ENCODE measurements at places on chromosomes 11 and 22.

GRCh38 chr11:118471030-118471429 lies 34.7 kb downstream of the KMT2A start:
- H3K4me1 ChIP-seq, result peaks cover 11% of the 10 kb centered on the region
- H3K4me3 ChIP-seq, result no peak overlapping the region
- peaks cover 24% of the 10 kb centered on the region for H3K36me3 ChIP-seq
- no peak overlapping the region for H3K27ac ChIP-seq
- H3K27me3 ChIP-seq, result no peaks in the 10 kb centered on the region

DNA sequence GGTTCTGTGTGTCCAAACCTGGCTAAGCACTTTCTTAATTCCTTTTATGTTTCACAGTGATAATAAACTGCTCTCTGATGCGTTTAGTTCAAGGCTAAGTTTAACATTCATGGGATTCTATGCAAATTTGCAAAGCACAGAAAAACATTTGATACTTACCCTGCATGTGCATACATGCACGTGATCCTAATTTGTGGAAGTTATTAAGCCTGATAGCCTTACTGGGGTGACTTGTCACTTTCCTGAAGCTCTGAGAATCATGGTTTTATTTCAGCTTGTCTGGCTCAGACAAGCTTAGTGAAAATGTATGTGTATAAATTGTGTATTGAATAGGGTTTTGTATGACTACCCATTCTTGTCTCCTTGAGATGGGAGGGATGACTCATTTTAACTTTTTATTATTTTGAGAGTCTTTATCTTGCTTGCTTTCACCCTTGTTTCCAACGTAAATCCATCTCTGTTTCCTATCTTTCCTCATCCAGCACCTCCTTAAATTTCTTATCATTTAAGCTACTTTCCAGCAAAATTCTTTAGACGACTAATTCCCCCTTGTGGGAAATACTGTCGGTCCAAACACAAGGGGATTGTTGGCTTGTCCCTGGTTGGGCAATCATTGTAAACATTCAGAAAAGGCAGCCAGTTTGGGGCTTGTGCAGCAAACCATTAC lies 167.1 kb downstream of the C11orf91 start:
- no peaks in the 10 kb centered on the region for H3K36me3 ChIP-seq
- H3K4me1 ChIP-seq, result peaks cover 3% of the 10 kb centered on the region
- no peak overlapping the region for H3K27ac ChIP-seq
- no peak for DNase-seq

- DNase-seq, result no peak
- peaks cover 3% of the 10 kb centered on the region for H3K4me1 ChIP-seq
- H3K27me3 ChIP-seq, result peaks cover 17% of the 10 kb centered on the region
- H3K36me3 ChIP-seq, result no peaks in the 10 kb centered on the region
Observed at GRCh38 chr11:65810046-65810868, 23.4 kb downstream of the OVOL1 start.

DNA sequence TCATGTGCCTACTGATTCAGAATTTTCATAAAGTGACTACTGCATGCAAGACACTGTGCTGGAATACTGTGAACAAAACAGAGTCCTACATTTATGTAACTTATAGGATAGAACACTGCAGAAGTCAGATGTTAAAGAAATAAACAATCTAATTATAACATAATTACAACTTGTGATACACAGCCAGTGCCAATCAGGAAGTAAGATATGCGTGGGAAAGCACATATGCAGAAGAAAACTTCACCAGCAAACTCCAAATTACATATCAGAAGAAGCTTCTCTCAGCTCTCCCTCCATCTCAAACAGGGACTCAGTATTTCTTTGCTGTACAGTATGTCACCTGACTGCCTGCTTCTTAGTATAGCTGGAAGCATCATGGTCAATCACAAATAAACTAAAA lies 37.4 kb downstream of the PAK1 start:
- no peak for DNase-seq
- H3K27me3 ChIP-seq, result no peaks in the 10 kb centered on the region
- H3K27ac ChIP-seq, result no peak overlapping the region
- no peaks in the 10 kb centered on the region for H3K4me1 ChIP-seq
- H3K36me3 ChIP-seq, result no peaks in the 10 kb centered on the region

- H3K4me3 ChIP-seq, result no peak overlapping the region
- DNase-seq, result no peak
- H3K4me1 ChIP-seq, result no peaks in the 10 kb centered on the region
- no peaks in the 10 kb centered on the region for H3K27me3 ChIP-seq
Observed at GRCh38 chr22:24094966-24095365, 83.9 kb downstream of the CABIN1 start.

GRCh38 chr11:14148653-14149273 lies 186.2 kb downstream of the SPON1 start:
- no peaks in the 10 kb centered on the region for H3K4me1 ChIP-seq
- H3K27ac ChIP-seq, result no peak overlapping the region
- H3K4me3 ChIP-seq, result no peak overlapping the region
- no peak for DNase-seq
- peaks cover 7% of the 10 kb centered on the region for H3K36me3 ChIP-seq

GRCh38 chr22:48492366-48493320 lies 1335.0 kb downstream of the BRD1 start:
- no peak overlapping the region for H3K27ac ChIP-seq
- peak; percentile 49 for DNase-seq
- H3K27me3 ChIP-seq, result peaks cover 32% of the 10 kb centered on the region
- H3K4me1 ChIP-seq, result peaks cover 24% of the 10 kb centered on the region
- no peaks in the 10 kb centered on the region for H3K36me3 ChIP-seq
- peak overlapping the region; percentile 87 for H3K4me3 ChIP-seq

- no peak for DNase-seq
- no peaks in the 10 kb centered on the region for H3K36me3 ChIP-seq
- no peak overlapping the region for H3K4me3 ChIP-seq
- no peak overlapping the region for H3K27ac ChIP-seq
- H3K4me1 ChIP-seq, result peaks cover 18% of the 10 kb centered on the region
Observed at GRCh38 chr11:95549301-95549700, 240.3 kb downstream of the FAM76B start.

- H3K27ac ChIP-seq, result no peak overlapping the region
- peaks cover 58% of the 10 kb centered on the region for H3K27me3 ChIP-seq
- H3K36me3 ChIP-seq, result no peaks in the 10 kb centered on the region
- DNase-seq, result no peak
Observed at GRCh38 chr11:92969293-92969633, 188 bp upstream of the MTNR1B start.

DNA sequence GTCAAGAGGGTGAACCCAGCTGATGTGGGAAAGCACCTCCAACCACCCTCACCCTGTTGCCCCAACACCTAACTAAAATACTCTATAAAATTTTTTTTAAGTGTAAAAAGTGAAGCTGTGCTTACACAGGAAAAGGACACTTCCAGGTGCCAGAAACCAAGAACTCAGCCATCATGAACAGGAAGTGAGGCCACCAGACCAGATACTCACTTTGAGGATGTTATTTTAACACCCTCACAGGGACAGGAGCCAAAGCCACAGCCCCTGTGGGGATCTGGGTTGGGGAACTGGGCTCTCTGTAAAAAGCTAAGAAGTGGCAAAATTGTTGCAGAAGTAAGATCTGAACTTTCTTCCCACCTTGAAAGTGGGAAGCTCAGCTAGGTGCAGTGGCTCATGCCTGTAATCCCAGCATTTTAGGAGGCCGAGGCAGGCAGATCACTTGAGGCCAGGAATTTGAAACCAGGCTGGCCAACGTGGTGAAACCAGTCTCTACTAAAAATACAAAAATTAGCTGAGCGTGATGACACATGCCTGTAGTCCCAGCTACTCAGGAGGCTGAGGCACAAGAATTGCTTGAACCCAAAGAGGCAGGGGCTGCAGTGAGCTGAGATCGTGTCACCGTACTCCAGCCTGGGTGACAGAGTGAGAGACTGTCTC lies 3.8 kb downstream of the RSPH14 start:
- H3K36me3 ChIP-seq, result no peaks in the 10 kb centered on the region
- peaks cover 18% of the 10 kb centered on the region for H3K4me1 ChIP-seq
- H3K4me3 ChIP-seq, result no peak overlapping the region
- DNase-seq, result no peak
- no peaks in the 10 kb centered on the region for H3K27me3 ChIP-seq

DNA sequence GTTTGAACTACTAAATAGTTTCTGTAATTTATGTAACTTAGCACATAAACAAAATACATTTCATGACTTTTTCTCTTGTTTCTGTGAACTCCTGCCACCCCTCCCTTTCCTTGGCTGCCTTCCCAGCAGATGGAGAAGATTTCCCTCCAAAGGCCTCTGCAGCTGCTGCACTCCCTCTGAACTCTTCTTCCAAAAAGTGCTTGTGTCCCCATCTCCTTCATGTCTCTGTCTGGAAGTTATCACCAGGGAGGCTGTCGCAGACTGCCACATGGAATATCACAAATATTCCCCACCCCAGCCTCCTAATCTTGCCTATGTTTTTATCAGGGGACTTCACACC lies 1068.3 kb downstream of the OPCML start:
- H3K27me3 ChIP-seq, result peaks cover 4% of the 10 kb centered on the region
- H3K27ac ChIP-seq, result no peak overlapping the region
- H3K4me3 ChIP-seq, result no peak overlapping the region
- H3K4me1 ChIP-seq, result no peaks in the 10 kb centered on the region
- DNase-seq, result no peak
- no peaks in the 10 kb centered on the region for H3K36me3 ChIP-seq

- H3K36me3 ChIP-seq, result peaks cover 7% of the 10 kb centered on the region
- no peaks in the 10 kb centered on the region for H3K27me3 ChIP-seq
- no peak for DNase-seq
- peak overlapping the region; percentile 78 for H3K27ac ChIP-seq
- peak overlapping the region; percentile 96 for H3K4me3 ChIP-seq
Observed at GRCh38 chr22:24011735-24012068, 598 bp downstream of the CABIN1 start.

DNA sequence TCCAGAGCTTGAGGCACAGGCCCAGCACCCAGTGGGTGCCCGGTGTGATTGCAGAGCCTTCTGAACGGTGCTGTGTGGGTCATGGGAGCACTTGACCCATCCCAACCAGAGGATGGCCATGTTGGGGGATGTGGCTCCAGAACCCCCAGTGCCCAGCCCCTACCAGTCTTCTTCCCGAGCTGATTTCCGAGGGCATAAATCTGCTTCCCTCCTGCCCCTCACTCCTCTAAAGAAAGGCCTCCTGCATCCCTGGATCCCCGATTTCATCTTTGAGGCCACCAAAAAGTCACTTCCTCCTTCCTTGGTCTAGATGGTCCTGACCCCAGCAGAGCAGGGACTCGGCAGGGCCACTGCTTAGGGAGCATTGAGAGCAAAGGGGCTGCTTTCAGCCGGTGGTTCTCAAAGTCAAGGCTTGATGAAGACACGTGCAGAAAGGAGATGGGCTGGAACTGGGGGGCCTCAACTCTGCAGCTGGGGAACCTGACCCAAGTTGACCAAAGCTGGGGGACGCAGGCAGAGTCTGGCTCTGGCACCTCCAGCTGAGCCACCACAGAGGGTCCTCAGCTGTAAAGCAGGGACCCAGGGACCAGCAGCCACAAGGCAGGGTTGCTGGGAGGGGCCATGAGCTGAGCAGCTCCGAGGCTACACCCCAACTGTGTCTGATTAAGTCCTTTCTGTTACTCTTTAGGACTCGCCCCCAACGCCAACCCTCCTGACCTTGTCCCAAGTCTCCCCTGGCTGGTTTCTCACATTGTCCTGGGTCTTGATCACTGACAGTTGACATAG lies 56.6 kb downstream of the LINC01488 start:
- no peaks in the 10 kb centered on the region for H3K36me3 ChIP-seq
- H3K27ac ChIP-seq, result peak overlapping the region; percentile 62
- peaks cover 17% of the 10 kb centered on the region for H3K4me1 ChIP-seq
- no peak overlapping the region for H3K4me3 ChIP-seq

GRCh38 chr11:114183044-114183511 lies 113.1 kb upstream of the NNMT start:
- H3K4me1 ChIP-seq, result peaks cover 57% of the 10 kb centered on the region
- peaks cover 23% of the 10 kb centered on the region for H3K36me3 ChIP-seq
- H3K27me3 ChIP-seq, result no peaks in the 10 kb centered on the region
- DNase-seq, result no peak
- H3K27ac ChIP-seq, result peak overlapping the region; percentile 99
- H3K4me3 ChIP-seq, result peak overlapping the region; percentile 63

DNA sequence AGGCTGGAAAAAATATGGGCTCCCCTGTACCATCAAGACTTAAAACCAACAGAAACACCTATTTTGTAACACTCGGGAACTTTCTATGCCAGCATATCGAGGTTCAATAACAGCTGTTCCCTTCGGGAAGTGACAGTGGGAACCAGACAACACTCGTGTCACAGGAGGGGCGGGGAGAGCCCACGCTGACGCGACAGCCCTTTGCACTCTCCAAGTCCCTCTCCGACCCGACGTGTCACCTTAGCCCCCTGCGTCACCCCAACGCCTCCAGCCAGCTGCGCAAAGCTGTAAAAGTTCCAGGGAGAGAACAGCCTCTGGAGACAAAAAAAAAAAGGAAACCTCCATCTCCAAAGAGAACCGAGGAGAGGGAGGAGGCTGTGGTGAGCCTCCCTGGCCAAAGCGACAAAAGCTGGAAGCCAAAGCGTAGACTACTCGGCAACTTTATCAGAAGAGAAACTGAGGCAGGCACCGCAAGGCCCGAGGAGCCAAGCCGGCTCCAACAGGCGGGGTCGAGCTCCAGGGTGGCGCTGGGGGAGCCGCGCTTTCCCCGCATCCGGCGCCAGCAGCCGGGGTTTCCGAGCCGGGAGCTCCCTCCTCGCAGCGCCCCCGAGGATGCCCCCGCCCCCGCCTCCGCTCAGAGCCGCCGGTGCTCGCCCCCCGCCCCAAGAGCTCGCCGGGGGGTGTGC lies 751 bp downstream of the ARFGAP3 start:
- peaks cover 2% of the 10 kb centered on the region for H3K36me3 ChIP-seq
- peak overlapping the region; percentile 94 for H3K4me3 ChIP-seq
- H3K27me3 ChIP-seq, result no peaks in the 10 kb centered on the region
- peak overlapping the region; percentile 83 for H3K27ac ChIP-seq

DNA sequence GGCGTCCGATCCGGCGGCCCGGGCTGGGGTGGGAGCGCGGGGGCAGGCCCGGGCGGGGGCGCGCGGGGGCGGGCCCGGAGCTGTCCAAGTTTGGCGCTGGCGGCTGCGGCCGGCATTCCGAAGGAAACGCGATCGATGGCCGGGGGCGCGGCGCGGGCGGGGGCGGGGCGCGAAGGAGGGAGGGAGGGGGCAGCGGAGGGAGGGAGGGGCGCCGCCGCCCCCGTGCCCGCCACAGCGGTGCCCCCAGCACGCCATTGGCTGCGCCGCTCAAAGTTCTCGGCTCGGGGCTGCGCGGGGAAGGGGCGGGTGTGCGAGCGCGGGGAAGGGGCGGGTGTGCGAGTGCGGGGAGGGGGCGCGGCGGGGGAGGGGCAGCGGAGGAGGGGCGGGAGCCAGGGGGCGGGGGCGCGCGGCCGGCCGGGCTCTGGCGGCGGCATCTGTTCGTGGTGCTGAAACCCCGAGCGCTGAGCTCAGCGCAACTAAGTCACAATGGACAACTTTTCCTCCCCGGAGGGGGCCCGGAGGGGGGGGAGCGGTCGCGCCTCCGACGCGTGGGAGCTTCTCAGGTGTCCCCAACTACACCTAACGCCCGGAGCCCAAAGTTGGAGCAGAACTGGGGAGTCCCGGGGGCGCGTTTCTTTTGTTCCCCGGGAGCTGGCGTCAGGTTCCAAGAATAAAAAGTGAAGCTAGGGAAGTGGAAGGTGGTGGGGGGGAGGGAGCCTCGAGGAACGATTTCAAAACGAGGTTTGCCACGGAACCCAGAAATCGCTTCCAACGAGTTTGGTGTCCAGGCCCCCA lies 2.2 kb downstream of the PHF21B start:
- H3K36me3 ChIP-seq, result peaks cover 8% of the 10 kb centered on the region
- H3K4me1 ChIP-seq, result peaks cover 47% of the 10 kb centered on the region
- no peak for DNase-seq
- H3K4me3 ChIP-seq, result peak overlapping the region; percentile 97
- H3K27ac ChIP-seq, result no peak overlapping the region
